Left forelimb (tissue), 1 donor: ENCODE measurements at places on chromosomes 4 and X.

DNA sequence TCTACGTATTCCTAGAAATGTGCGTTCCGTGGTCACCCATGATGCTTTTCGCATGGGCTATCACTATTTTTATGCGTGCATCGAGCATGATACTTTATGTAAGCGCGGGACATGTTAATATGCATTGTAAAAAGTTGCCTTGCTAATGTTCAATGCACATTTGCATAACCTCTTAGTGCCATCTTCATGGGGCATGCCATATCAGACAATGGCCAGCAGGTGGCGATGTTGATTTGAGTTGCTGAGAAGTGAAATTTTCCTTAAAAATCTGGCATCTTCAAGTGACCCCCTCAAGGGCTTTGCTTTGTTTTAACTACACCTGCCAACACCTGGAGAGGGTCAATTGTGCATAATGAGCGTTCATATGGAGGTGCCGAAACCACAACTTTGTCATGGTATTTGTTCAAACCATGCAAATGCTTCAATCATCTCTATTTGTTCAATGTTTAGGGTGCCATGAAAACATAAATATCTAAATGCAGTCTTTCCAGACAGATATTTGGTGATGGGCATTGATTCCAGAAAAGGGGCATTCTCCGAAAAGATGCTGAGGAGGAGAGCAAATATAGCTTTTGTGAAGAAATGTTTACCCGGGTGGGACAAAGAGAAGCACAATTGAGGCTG lies 833.9 kb upstream of the PRKX start:
- DNase-seq, result no peak

DNA sequence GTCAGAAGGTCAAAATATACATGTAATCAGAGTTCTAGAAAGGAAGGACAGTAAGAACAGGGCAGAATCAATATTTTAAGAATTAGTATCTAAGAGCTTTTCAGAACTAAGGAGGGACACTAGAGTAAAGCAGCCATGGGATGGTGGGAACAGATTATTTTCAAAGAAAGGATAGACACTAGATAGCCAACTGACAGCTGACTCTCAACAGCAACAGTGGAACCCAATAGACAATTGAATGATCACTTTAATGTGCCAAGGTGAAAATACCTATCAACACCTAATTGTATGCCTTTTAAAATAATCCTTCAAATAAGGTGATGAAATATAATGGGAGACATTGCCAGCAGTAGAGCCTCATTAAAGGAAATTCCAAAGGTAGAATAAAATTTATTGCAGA lies 26.5 kb upstream of the CCDC160 start:
- no peak for DNase-seq

- DNase-seq, result no peak
These were observed 59.0 kb upstream of the VCX3B start for GRCh38 chrX:8405631-8406030.

DNA sequence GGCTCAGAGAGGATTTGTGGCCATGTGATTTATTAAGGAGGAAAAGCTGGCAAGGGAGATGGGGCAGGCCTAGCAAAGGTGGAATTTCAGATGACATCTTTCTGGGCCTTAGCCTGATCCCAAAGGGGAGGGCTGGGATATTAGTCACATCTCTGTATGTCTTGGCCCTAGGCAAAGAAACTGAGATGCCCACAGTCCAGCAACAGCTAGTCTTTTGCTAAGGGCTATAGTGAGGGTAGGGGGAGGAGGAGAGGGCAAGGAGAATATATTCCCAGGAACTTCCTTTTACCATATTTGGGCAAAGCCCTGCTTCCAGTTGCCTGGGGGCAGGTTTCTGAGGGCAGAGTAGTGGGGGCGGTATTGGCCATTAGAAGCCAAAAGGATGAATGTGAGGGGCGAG lies 209.8 kb upstream of the NR3C2 start:
- DNase-seq, result no peak

GRCh38 chr4:123158576-123158975 lies 236.2 kb upstream of the NUDT6 start:
- no peak for DNase-seq

DNA sequence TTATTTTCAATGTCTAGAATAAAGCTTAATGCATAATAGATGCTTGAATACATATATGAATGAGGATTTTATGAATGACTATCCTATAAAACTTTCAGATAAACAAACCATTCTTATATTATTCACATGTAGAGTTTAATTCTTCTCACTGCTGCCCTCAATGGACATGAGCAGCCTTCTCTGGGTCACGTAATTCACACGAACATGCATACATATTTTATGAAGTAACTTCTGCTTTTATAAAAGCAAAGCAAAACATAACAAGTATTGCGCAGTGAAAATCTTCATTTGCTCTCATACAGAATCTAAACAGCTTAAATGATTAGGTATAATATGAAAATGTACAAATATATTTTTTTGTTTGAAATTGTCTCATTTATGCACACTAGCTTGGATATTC lies 116.7 kb downstream of the TMA16 start:
- no peak for DNase-seq

GRCh38 chr4:85209161-85209560 lies 242.7 kb upstream of the WDFY3 start:
- DNase-seq, result no peak

DNA sequence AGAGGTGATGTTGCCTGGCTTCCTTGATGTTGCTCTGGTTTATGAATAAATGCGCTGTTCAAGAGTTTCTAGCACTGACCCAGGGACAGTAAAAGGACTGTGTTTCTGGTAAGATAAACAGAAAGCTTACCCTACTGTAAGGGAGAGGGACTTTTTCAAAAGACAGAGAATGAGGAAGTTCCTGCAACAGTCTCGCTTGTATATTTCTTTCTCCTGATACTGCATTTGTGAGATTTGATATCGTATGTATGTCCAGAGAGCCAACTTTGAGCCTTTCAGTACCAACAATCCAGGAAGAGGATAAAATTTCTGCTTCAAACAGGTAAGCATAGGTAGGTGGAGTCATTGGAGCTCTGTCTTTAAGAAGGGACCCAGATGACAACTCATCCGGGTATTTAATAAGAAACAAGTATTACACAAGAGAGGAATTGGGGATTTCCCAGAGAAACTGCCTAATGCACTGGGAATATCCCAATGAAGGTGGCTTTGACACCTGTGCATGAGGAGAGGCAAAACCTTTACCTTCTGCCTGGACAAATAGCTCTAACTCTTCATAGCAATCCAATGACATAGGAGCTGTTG lies 773 bp downstream of the DAPP1 start:
- DNase-seq, result no peak

GRCh38 chrX:7225338-7225737 lies 77.4 kb upstream of the PUDP start:
- no peak for DNase-seq

DNA sequence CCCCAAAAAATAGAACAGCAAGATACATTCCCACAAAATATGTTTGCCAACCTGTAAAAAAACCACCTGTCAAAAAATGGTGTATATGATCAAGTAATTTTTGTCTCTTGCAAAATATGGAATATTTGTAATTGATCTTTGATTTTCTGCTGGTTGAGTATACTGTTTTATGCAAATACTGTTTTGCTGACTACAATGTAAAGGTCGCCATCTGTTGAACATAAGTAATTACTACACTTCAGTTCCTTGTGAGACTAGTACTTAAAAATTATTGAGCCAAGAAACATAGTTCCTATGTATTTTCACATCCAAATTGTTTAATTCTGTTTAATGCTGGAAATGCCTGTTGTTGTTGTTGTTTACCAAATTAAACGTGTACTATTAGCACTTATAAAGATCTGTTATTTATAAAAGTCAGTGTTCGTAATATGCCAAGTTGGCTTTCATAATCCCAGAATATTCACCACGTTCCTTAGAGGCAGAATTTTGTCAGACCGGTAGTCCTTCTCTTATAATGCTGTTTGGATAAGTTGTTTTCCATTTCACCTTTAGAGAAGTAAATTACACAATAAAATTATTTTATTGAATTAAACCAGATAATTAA lies 144.2 kb downstream of the PDLIM5 start:
- no peak for DNase-seq

- no peak for DNase-seq
These were observed 103.9 kb downstream of the DCAF12L1 start for GRCh38 chrX:126448681-126449080.

- no peak for DNase-seq
These were observed 7.0 kb downstream of the CYBB start for GRCh38 chrX:37786624-37787422.

DNA sequence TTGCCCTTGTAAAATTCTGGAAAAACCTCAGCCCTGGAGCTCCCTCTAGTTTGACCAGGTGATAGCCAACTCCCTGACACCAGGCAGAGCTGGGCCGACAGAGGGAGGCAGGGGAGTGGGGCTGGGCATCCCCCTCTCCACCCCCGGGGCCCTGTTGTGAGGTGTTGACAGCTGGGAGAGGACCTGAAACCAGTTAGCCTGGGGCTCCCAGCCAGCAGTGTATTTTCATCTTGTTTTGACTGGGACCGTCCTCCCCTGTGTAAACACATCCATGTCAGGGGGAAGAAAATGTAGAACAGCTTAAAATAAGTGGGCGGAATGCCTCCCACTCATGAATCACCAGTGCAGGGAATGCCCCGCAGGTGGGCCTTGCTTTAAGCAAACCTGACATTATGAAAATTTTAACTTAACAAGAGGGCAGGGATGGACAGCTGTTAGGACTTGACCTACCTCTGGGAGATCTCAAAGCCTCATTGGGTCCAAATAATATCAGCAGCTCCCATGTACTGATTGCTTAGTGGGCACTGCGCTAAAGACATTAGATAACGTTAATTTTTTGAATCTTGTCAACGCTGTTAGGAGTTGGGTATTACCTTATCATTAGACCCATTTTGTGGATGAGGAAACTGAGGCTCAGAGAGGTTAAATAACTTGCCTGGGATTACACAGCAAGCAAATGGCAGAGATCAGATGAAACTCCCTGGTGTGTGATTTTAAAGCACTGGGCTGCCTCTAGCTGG lies 45.9 kb downstream of the TSC22D3 start:
- DNase-seq, result no peak

DNA sequence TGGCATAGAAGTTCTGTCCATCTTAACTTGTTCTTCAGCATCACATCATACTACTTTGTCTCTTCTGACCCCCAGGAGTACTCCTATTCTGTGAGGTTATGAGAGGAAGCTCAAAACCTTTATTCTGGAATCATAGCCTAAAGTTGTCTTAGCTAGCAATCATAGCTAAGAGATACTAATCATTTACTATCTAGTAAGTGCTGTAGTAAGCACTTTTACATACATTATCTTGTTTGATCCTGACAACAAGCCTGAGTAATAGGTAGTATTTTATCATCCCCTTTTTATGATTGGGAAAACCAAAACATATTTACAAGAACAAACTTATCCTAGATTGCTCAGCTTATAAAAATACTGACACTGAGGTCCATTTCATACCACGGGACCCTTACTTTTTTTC lies 14.3 kb upstream of the LHFPL1 start:
- no peak for DNase-seq

DNA sequence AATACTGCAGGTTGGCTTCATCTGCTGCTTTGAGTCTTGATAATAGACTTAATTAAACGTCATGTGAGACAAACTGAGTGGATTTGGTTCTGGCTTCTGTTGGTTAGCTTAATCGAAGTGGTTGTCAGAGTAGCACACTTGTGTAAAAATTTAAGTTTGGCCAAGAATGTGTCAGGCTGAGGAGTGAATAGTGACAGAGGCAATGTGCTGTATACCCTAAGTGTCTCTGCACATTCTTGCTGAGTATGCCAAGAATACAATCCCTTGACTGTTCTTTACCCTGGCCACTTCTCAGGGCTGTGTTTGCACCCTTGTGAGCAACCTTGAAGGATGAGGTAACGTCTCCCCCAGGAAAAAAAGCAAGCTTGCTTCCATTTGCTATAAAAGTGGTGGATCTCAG lies 14.9 kb downstream of the RPS3A start:
- no peak for DNase-seq

GRCh38 chrX:118459494-118459893 lies 36.1 kb upstream of the DOCK11 start:
- no peak for DNase-seq

GRCh38 chrX:24167719-24168472 lies 18.4 kb downstream of the ZFX start:
- DNase-seq, result no peak

DNA sequence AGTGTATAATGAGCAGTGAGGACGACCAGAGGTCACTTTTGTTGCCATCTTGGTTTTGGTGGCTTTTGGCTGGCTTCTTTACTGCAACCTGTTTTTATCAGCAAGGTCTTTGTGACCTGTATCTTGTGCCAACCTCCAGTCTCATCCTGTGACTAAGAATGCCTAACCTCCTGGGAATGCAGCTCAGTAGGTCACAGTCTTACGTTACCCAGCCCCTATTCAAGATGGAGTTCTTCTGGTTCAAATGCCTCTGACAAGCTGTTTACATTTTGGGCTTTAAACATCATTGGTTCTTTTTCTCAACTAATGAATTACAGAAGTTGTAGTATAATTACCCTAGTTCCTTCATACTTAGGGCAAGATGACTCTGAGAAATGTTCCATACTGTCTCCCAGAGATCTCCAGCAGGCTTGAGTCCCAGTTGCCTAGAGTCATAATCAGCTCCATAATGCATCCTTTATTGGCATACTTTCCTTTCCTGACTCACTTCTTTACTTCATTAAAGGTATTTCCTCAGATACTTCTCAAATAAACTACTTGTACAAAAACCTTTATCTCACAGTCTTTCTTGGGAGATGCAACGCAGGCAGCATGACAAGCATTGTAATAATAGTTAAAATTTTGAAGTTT lies 136.5 kb downstream of the KDM6A start:
- DNase-seq, result no peak

GRCh38 chrX:154730253-154730891 lies 20.5 kb downstream of the GAB3 start:
- DNase-seq, result no peak

GRCh38 chr4:175330236-175330635 lies 412.1 kb downstream of the ADAM29 start:
- DNase-seq, result no peak

DNA sequence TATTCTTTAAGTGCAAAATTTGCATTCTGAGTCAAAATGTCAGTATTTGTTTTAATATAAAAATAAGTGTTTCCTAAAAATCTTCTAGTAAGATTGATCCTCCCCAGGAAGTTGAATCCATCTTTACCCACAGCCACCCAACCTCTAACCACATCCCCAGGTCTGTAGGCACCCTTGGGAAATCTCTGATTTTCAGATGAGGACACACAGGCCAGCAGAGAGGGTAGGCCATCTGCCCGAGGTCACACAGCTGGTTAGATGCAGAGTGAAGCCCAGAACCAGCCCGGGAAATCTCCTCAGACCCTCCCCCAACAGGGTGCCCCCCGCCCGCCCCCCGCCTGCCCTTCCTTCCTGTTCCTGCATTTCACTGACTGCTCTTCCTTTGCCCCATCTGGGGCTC lies 277.5 kb downstream of the FBXW7 start:
- DNase-seq, result no peak

DNA sequence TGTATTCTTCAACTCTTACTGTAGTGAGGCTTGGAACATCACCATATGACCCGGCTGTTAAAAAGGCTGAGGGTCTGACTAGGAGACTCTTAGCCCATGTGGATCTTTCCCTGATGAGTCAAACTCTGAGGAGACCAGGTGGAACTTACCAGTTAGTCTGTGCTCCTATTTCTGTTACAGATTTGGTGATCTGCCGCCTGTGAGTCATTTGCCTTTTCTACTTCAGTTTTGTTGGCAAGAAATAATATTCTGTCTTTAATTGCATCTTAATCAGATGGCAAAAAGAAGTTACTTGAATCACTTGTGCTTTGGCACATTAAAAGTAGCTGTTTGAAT lies 48.4 kb downstream of the MTM1 start:
- DNase-seq, result no peak

GRCh38 chr4:7967501-7968261 lies 28.0 kb upstream of the AFAP1 start:
- no peak for DNase-seq
